ENCODE measurements at places on chromosomes 5 and 9.
A peak's percentile ranks its signal among the peaks of the same experiment; 100 is the strongest.

DNA sequence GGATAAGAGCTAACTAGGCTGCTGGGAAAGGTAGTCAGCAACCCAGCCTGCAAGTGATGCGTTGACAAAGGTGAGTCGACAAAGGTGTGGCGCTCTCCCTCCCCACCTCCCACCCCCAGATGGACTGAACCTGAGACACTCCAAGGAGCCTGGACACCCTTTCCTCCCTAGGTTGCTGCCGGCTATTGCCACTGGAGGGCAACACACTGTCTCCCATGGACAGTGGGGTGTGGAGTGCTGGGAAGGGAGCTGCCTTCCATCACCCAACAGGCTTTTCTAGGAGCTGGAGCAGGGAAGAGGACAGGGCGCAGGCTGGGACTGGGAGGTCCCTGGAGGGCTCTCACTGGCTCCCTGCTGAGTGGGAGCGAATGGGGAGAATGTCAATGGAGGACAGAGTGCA, 75.4 kb upstream of the ARAP3 start:
- DNase-seq: peak; percentile 75

DNA sequence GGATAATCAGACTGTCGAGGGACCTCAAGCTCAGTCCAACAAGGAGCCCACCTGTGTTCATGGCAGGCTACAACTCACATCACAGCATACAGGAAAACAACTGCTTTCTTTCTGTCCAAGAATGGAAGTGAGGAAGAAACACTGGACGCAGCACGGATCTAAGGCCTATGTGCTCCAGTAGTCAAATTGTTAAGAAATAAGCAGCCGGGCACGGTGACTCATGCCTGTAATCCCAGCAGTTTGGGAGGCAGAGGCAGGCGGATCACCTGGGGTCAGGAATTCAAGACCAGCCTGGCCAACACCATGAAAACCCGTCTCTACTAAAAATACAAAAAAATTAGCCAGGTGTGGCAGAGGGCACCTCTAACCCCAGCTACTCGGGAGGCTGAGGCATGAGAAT, 427.8 kb downstream of the BNC2 start:
- no peak for DNase-seq

DNA sequence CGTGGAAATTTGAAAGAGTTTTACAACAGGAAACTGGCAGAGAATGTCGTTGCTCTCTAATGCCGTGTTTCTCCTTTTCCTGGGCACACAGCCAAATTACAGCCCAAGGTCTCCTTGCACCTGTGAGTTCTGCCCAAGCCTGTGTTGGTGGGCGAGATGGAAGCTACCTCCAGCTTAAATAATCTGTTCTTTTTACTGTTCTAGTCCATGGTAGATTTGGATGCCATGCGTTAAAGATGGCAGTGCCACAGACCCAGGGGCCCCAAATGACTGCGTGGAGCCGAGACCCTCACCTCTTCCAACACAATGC, 92.6 kb upstream of the IRX4 start:
- DNase-seq: no peak

DNA sequence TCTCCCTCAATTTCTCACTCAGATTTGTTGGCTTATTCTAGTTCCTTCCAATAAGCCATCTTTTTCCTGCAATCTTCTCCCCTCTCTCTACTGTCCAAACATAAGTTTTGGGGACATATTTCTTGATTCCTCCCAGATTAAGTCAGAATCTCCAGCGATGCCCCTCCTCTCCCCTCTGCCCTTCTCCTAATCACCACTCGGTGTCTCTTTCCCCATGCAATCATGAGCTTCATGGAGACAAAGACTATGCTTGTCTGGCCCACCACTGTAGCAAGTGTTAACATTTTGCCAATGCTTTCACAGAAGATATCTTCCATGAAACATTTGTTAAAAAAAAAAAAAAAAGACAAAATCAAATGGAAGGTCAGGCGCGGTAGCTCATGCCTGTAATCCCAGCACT, 42.4 kb downstream of the PDE6A start:
- DNase-seq: no peak

DNA sequence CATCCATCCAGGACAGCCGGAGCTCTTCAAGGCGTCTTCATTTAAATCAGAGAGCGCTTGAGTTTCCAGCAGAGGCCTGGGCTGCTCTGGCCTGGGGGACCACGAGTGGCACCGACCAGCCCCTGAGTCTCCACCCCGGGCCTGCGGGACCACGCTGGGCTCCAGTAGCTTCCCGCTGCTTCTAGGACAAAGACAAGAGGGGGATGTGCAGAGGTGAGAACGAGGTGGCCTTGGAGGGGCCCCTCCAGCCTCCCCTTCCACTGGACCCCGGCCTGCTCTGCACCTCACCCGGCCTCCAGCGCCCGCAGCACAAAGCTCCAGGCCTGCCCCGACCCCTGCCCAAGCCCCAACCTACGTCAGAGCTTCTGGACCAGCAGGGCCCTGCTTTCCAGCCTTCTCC, 81.6 kb downstream of the IRX2 start:
- DNase-seq: no peak

DNA sequence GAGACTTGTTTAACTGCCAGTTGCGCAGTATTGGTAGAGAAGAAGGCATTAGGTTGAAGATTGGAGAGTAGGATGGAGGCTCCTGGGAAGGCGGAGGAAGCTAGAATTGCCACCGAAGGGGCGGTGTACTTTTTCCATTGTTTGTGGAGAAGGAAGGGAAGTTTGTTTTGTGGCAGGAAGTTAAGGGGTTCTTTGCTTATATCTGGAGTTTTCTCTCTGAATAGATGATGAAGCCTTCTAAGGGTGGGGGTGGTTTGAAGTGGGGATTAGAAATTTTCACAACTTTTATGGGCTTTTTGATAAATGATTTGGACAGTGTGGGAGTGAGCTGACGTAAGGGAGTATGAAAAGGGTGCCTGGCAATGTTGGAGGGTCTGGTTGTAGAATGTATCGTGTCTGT, 59.3 kb downstream of the SNX30 start:
- DNase-seq: no peak

DNA sequence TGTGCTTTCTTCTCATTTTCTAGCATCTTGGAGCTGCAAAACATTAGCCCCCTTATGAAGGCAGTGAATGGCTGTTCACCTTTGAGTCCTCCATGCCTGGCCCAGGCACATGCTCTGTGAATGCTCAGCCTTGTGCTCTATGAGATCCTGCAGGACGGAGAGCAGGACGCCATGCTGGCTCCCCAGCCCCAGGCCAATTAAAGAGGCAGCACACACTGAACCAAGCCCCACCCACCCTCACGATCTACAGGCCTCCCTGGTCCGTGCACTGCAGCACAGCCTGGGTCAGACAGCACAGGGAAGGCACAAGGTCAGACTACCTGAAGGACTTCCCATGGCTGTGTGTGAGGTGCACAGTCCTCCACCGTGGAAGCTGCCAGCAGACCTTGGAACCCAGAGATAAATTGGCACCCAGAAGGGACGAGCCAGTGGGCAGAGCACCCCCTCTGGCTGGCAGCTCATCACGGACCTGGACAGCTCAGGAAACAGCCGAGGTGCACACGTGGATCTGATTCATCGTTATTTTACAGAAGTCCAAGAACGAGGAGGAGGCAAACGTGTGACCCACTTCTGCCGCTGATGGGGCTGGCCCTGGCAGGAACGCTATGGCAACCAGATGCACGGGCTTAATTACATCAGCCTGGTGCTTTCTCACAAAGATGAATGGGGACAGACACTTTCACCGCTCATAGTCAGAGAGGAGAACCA, 59.5 kb downstream of the OLFM1 start:
- DNase-seq: no peak

- DNase-seq: no peak
These were observed 2.3 kb downstream of the PLEKHG4B start for GRCh38 chr5:94113-94892.

DNA sequence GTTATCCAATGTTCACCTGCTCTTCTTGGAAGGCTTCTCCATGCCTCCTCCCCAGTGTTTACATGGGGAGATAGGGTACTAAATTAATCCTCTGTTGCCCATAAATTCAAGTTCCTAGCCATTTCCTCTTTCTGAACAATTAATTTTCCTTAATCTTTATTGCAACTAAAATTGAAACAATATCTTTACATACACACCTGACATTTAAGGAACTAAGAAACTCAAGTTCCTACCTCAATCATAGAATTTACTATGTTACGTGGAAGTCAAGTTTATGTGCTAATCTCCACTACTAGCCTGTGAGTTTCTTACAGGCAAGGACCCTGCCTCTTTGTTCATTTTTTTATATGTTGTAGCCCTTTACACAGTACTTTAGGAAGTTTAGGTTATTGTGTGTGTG, 10.1 kb upstream of the ADRB2 start:
- DNase-seq: no peak

- no peak for DNase-seq
These were observed 1.5 kb upstream of the NSMF start for GRCh38 chr9:137460363-137461315.

DNA sequence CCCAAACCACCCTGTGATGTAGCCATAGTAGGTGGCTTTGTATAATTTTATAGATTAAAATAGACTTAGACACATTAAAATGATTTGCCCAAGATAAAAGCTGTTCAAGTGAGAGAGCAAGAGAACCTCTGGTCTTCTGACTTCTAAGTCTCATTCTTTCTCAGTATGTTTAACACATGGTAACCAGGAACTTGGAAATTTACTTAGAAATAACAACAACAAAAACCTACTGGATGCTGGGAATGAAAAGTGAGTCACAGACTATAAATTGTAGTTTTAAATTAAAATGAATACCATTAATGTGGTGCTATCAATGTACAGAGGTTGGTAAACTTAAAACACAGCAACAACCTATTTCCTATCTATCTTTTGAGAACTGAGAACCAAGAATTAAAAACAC, 30.4 kb downstream of the HMGCR start:
- peak; percentile 21 for DNase-seq

- no peak for DNase-seq
These were observed 9.9 kb downstream of the RBM27 start for GRCh38 chr5:146213210-146213826.

DNA sequence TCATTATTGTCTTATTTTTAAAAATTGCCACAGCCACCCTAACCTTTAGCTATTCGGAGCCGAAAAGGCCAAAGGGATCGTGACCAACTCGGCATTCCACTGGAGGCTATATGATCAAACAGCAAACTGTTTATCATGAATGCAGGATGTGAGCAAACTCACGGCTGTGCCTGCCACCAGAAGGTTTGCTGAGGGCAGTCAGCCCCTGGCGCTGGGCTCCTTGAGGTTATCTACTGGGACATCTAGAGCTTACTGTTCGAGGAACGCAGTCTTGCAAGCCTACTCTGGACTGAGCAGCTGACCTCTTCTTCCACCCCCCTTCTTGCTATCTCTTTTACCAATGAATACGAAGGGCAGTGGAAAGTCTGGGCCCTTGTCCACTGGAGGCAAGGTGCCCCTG, 231.5 kb upstream of the TARS1 start:
- DNase-seq: no peak

GRCh38 chr5:81604193-81604592, 146.7 kb downstream of the SSBP2 start:
- no peak for DNase-seq

DNA sequence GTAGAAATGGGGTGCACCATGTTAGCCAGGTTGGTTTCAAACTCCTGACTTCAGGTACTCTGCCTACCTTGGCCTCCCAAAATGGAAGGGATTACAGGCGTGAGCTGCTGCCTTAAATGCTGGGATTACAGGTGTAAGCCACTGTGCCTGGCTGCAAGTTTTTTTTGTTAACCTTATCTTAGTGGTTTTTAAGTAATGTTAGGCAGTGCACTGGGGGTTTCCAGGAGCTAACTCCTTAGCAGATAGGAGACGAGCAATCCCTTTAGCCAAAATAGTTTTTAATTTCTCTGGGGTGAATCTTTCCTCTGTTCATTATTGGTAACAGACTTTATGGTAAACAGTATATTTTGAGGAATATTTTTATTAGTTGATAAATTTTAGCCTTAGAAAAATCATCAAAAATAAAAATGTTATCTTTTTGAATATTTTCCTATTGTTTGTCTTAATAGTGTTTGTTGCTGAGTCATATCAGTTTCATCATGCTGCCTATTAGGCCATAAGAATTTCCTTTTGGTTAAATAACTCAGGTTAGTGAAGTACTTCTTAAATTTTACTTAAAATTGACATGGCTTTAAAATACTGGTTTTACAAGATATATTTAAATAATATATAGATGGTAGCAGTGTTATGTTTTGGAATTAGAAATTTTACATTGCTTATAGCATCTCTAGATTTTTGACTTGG, 37.9 kb downstream of the LMNB1 start:
- DNase-seq: no peak

- DNase-seq: no peak
These were observed 70.6 kb upstream of the ZNF622 start for GRCh38 chr5:16536246-16536645.

GRCh38 chr5:153256-153655, 38.0 kb upstream of the LRRC14B start:
- DNase-seq: peak; percentile 15

DNA sequence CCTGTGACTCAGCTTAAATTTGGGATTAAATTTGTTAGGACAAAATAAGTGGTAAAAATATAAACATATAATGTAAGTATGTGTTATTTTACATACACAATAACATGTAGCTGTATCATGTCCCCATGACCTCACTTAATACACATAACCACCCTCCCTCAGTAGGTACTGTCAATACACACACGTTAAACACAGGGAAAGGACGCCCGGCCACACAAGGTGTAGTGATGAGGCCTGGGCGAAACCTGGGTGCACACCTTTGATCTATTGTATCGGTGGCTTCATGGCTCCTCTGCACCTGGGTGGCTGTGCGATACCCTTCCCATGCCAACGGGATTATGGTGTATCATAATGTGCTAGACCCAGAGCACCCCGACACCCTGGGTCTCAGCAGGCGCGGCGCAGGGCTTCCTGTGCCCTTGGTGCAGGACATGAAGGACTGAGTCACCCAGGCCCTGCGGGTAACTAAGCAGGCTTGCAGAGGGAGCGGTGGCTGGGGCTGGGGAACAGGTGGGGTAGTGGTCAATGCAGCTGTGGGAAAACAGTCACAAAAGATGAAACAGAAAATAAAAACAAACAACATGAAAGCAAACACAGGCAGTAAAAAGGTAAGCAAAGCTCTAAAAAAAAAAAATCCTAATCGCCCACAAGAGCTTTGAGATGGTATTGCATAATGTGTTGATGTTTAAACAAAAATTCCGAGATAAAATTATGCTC, 127.5 kb upstream of the RETREG1 start:
- no peak for DNase-seq

- peak; percentile 25 for DNase-seq
These were observed 1.2 kb upstream of the GALNT10 start for GRCh38 chr5:154189256-154189818.

DNA sequence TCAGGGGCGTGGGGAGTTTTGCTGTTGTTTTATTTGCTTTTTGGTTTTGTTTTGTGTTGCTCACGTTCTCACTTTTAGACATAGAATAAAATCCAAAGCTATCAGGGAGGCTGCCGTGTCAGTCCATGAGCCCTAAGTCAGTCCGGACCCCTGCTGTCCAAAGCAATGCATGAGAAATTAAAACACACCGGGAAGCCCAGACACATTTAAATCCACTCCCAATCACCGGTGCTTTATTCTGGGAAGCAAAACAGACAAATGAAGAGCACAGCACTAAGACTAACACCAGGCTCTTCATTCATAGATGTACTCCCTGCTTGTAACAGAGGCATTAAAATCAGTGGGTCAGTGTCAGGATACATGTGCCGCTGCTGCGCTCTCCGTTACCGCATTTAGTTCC, 180.9 kb downstream of the IRX2 start:
- no peak for DNase-seq

All from AG08395 (cell line).